ENCODE measurements at places on chromosomes 2 and 18.

DNA sequence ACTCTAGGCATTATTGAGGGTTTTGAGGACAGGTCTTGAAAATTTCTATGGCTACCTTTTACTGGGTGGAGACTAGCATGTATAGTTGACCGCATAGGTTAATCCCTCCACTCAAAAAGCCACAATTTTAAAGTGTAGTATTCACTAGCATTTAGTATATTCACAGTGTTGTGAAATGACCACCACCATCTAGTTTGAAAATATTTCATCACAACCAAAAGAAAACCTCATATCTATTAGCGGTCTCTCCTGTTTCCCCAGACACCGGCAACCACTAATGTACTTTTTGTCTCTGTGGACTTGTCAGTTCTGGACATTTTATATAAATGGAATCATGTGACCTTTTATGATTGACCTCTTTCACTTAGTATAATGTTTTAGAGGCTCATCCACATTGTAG is 53.9 kb downstream of the MSH2 start:
- no peak for DNase-seq

- DNase-seq = no peak
Measured at GRCh38 chr2:10575609-10576280, 114.0 kb downstream of the NOL10 start.

DNA sequence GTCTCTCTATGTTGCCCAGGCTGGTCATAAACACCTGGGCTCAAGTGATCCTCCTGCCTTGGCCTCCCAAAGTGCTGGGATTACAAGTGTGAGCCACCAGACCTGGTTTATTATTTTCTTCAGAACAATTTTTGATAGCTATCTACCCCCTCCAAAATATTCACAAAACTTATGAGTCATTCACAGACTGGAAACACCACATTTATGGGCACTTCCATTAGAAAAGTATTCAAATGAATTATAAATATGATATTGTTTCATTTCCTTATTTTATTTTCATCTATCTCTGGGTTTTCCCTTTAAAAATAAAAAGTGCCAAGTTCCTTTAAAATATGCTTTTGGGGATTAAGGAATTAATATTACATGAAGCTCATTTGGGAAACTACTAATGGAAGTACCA is 58.8 kb upstream of the MSTN start:
- no peak for DNase-seq

- no peak for DNase-seq
Measured at GRCh38 chr2:5691985-5692529, at the start of gene SOX11. SOX11 (plus strand) TSS chr2:5692384; CDS start chr2:5692722, 338 bp downstream.

DNA sequence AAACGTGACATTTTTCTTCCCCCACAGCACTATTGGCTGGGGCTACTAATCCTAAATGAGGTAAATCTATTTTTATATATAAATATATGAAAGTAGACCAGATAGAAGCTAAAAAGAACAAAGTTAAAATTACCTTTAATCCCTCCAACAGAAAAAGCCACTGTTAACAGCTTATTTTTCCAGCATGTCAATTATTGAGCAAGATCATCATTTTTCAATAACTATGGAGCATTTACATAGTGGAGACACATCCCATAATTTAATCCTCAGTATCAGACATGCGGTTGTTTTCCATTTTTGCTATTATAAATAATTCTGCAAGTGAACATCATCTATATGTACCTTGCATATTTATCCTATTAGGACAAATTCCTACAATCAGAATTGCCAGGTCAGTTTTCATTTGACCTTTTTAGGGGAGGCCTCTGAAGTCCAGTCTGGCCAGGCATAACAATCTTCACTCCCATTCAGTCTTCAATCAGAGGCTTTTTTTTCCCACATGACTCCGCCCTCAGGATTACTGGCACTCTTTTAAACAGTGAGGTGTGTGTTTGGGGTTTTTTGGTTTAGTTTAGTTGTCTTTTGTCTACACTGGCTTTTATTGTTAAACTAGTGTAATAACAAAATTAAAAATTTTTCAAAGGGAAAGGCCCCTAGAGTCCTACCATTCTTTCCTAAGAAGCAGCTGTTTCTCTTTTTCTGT is 29.2 kb downstream of the SMARCAL1 start:
- no peak for DNase-seq

- no peak for DNase-seq
Measured at GRCh38 chr2:195937176-195937575, 131.5 kb downstream of the DNAH7 start.

- peak; percentile 72 for DNase-seq
Measured at GRCh38 chr2:120313695-120314615, 32.0 kb upstream of the INHBB start.

GRCh38 chr2:75596784-75597183 is 36.0 kb upstream of the EVA1A start:
- DNase-seq = no peak

DNA sequence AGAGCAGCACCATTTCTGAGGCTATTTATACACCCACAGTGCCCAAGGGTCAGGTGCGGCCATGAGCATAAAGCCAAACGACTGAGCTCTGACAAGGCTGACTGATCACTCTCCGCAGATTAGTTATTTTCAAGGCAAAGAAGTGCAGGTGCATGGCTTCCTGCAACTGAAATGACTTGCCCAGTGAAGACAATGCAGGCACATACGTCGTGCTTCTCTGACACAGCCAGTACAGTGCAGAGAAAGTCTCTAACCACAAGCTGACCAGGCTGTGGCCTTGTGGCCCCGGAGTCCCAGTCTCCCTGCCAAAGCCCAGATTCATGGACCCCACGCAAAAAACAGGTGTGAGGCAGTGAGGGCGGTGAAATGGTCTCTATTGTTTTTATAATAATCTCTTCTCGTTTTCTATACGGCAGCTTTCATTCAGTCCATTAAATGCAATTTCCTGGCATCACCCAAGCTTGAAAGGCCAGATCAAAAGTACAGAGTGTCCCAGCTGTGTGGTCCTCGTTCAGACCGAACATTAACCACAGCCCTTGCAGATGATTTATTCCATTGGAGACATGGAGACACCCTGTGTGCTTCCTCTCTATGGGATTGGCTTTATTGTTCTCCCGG is 447.0 kb upstream of the ID2 start:
- DNase-seq = no peak

DNA sequence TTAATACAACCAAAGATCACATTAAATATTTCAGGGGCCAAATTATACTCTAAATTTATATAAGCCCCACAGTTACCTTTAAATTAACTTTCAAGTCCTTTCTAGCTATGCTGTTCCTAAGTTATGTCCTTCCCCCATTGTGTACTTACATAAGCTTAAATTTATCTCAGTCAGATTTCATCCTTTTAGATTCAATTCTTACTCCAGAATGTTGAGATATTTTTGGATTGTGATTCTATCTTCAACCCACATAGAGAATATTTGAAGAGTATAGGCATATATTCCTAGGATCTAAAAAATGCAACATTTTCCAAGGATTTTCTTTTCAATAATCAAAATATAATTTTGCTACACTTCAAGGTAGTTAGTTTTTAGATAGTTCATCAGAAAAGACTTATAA is 242.8 kb downstream of the KCNE4 start:
- no peak for DNase-seq

GRCh38 chr18:23693846-23694245 is 4.6 kb downstream of the LAMA3 start:
- no peak for DNase-seq

GRCh38 chr2:1721706-1722646 is 22.3 kb downstream of the PXDN start:
- DNase-seq = no peak

DNA sequence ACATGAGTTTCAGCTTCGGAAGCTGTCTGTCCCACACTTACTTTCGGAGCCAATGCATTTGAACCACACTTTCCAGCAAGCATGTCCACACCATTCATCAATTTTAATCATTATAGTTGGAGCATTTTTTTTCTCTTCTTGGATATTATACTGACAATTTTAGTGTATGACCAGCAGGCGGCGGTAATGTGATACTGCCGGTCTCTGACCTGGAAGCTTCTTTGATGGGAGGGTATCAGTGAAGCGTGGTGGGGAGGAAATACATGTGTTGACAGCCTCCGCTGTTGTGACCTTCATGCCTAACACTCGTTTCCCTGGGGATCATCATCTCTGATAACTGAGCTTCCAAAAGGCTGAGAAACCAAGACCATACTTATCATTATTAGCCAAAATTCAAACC is 231.7 kb downstream of the GBX2 start:
- peak; percentile 1 for DNase-seq

GRCh38 chr18:34467058-34467457 is 242.3 kb upstream of the NOL4 start:
- DNase-seq = no peak

DNA sequence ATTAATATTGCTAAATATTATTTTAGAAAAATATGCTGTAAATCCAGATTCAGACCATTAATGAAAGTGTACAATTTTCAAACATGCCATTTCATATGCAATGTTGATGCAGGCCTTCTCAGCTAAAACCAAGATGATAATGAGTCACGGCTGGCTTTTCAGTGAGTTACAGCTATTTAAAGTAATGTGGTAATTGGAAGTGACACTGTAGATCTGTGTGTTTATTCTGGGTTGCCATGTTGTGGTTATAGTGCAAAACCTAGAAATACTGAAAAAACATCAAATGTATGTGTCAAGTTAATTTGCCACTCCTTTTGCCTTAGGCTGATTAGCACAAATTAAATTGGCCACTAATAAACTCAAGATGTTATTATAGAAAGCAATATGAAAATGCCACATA is 506.6 kb downstream of the ERBB4 start:
- no peak for DNase-seq

GRCh38 chr18:79395308-79395640 is 456 bp upstream of the NFATC1 start:
- no peak for DNase-seq

- no peak for DNase-seq
Measured at GRCh38 chr18:21741562-21742314, 1.1 kb downstream of the MIB1 start.

GRCh38 chr2:220465700-220466099 is 838.3 kb downstream of the SLC4A3 start:
- DNase-seq = no peak

DNA sequence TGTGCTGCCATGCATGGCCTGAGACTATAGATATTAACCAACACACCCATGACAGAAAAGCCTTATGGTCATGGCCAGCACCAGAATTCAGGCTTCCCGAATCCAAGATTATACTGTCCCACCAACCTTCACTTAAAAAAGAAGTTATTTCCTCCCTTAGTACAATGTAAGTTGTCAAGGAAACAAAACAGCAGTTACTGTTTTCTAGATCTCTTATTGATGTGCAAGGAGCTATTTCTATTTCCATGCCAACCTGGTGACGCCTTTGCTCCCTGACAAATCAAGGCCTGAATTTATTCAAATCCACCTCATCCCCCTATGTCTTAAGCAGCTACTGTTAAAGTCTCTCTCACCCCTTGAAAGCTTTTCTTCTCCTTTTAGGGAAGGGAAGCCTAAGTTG is 249.3 kb downstream of the ZNF521 start:
- DNase-seq = no peak

- no peak for DNase-seq
Measured at GRCh38 chr2:234292205-234292961, 204.5 kb downstream of the ARL4C start.

DNA sequence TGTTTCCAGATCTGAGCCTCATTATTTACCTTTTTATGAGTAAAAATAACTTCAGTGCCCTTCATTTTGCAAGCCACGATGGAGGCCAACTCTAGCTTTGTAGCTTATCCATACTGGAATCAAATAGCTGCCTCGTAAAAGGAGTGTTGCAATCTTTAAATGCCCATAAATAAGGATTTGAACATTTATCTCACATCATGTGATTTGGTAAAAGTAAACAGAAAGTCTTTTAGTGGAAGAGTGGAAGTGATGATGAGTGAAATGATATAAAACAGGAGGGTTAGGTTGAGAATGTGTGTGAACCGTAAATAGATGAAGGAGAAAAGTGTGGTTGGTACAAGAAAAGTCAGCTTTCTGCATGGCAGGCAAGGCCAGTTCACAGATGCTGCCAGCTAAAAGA is 348.9 kb downstream of the OSR1 start:
- no peak for DNase-seq

DNA sequence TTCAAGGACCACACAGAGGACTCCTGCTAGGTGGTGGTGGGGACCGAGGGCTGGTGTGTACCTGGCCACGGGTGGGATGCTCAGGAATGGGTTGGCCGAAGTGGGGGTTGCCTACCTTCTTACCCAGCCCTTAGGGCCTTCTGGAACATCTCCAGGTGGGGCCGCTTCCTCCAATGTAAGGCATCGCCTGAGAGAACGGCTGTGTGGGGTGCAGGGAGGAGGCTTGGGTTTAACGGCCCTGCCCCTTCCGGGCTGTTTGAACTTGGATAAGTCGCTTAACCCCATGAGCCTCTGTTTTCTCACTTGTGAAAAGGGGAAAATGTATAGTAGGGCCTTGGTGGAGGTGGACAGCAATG is 35.0 kb downstream of the EMILIN2 start:
- peak; percentile 75 for DNase-seq

DNA sequence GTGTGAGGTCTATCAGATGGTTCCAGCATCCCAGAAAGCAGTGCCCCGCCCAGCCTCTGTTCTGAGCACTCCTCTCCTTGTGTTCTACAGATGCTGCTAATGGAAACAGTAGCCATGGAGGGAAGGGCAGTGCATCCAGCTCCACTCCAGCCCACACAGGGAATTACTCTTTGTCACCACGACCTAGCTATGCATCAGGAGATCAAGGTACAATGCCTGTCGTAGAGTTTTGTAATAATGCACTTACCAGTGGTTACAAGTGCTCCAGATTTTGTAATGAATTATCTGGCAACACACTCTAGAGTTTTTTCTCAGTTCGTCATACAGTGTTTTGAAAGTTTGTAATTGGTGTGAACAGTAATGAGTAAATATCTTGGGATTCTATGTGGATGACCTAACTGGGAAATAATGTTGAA is 161.1 kb downstream of the ESCO1 start:
- DNase-seq = no peak

DNA sequence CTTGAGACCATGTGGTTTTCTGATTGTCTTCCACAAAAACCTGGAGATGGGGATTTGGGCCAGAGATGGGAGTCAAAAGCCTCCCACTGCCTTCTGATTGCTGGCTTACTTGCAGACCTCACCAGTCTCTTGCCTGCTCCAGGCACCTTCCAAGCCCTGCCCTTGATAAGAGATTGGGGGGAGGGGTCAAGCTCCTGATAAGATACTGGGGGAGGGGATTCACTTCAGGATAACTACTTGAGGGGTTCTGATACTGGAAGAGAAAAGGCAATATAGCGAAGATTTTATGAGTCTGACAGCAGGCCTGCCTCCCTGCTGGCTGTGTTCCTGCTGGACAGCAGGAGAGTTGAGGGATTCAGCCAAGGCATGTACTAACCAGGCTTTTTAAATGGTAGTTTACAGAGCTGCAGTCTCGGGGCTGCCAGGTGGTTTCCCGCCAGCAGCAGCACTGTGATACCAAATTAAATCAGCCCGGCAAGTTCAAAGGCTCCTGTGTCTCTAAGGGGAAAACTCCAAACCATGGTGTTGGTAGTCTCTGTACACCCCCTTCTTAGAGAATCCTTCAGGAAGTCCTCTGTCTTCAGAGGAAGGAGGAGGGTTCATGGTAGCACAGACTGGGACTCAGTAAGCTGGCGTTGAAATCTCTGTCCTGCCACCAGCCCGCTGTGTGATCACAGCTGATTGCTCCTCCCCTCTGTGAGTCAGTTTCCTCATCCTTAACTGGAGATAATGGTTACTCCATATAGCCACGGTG is 58.3 kb downstream of the FBXO36 start:
- DNase-seq = peak; percentile 69

All from coronary artery (tissue), 2 donors.